ENCODE measurements at places on chromosomes 1 and 21.

- DNase-seq, result no peak
Measured at GRCh38 chr1:180185281-180185680, 30.6 kb downstream of the QSOX1 start.

- no peak for DNase-seq
Measured at GRCh38 chr1:15286452-15286851, 39.4 kb downstream of the FHAD1 start.

- no peak for DNase-seq
Measured at GRCh38 chr1:171247501-171247900, 793 bp upstream of the FMO1 start.

- DNase-seq, result no peak
Measured at GRCh38 chr1:153628638-153629342, 556 bp downstream of the S100A1 start.

DNA sequence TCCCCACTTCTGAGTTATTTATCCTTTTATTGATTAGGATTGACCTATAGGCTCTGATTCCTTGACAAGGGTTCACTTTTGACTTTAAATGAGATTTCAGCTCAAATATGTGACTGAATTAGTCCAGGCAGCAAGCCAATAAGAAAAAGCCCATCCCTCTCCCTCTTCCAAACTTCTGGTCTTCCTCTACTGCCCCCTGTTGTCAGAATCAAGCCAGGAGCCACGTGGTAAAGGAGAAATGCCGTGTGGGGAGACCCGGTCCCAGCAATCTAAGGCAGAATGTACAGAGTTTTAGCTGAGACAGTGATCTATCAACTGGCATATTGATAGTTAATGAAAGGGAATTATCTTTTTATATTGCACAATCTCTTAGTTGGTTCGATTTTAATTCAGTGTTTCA lies 5.2 kb downstream of the ADAMTS5 start:
- peak; percentile 28 for DNase-seq
